Dermis blood vessel endothelial cell (primary cell): ENCODE measurements at places on chromosomes 6 and 20.

DNA sequence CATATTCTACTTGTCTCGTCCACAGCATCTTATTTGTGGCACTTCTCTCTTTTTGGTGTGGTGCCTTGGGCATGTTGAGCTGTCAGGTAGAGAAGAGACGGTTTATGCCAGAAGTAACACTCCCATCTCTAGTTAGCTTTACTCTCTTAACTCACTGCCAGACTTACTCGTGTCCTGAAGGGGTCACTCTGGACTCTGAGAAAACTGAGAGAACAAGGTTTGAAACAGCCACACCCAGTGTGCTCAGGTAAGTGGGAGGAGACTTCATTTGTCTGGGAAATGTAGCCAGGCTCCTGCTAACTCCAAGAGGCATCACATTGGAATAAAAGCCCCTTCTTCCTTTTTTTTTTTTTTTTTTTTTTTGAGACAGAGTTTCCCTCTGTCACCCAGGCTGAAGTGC, 360.8 kb downstream of the QKI start:
- DNase-seq, result no peak

- peak; percentile 5 for DNase-seq
Observed at GRCh38 chr6:144248476-144249301, 36.4 kb upstream of the UTRN start.

- DNase-seq, result no peak
Observed at GRCh38 chr6:24549674-24550353, 55.0 kb downstream of the ALDH5A1 start.

- no peak for DNase-seq
Observed at GRCh38 chr6:35164277-35164676, 23.1 kb upstream of the TCP11 start.

DNA sequence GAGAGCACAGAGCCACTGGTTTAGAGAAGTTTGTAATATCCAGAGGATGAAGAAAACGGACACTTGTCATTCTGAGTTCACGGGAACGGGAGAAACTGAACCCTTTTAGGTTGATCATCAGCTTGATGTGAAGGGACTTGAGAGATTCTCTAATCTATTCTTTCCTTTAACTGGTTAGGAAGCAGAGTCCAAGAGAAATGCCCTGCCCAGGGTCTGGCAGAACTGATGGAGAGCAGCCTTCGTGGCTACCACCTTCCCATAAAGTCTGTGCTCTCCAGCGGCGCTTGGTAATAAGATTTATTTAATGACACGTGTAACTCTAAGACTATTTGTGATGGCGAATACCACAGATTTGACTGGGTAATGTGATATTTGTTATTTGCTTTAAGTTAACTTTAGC, 36.0 kb downstream of the E2F3 start:
- no peak for DNase-seq

DNA sequence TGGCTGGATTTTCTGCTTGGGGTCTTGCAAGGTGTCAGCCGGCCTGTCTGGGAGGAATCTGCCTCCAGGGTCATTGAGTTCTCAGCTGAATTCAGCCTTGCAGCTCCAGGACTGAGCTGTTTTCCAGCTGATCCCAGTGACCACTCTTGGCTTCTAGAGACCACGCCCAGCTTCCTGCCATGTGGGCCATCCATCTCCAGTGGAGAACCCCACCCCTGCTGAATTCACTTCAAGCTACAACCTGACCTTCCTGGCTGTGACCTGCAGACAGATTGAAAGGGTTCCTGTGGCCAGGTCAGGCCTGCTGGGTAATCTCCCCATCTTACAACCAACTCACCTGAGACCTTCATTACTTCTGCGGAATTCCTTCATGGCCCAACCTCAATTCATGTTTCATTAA, 26.5 kb upstream of the SYNDIG1 start:
- DNase-seq, result no peak

DNA sequence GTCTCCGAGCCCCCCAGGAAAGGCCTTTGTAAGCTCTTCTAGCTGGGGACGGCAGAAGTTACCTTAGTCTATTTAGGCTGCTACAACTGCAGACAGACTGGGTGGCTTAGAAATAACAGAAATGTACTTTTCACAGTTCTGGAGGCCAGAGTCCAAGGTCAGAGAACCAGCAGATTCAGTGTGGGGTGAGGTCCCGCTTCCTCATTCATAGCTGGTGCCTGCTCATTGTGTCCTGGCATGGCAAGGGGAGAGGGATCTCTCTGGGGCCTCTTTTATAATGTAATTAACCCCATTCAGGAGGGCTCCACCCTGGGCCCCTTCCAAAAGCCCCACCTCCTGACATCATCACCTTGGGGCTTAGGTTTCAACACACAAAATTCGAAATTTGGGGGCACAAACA, 315.1 kb downstream of the CDH4 start:
- DNase-seq, result no peak
